MV-4-11 (cell line): ENCODE measurements at places on chromosomes 13 and 19.
A peak's percentile ranks its signal among the peaks of the same experiment; 100 is the strongest.

GRCh38 chr13:90233933-90234672 lies 1113.4 kb upstream of the MIR17HG start:
- DNase-seq = no peak

DNA sequence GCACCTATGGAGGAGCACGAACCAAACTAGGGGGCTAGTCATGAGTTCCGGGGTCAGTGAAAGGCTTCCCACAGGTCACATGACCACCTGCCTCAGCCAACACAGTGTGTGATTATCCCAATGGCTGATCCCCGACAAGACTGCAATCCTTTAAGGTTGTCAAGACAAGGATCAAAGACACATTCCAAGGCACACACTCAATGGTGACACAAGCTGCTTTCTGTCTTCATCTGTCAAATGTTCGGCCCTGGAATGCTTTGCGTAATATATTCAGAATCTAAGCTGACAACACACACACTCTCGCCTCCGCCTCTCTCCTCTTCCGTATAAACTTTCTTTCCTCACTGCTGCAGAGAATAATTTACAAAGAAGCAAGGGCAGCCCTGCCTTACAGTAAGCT lies 11.7 kb downstream of the RANBP3 start:
- DNase-seq = no peak

DNA sequence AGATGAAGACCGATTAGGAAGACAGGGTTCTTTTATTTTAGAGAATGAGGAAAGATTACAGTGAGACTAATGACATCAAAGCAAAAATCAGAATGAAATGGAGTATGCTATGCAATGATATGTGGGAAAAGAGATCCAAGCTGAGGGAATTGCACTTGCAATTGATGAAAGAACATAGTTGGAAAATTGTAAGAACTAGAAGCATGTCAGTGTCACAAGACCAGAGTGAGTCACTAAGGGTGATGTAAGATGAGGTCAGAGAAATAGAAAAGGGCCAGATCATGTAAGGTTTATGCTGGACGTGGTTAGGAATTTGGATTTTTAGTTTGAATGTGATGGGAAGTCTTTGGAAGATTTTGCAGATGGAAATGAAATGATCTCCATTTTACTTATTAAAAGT lies 1937.3 kb downstream of the OLFM4 start:
- DNase-seq = no peak

- no peak for DNase-seq
These were observed 89.2 kb upstream of the WASF3 start for GRCh38 chr13:26468265-26468801.

- peak; percentile 67 for DNase-seq
These were observed 1047.9 kb upstream of the SLC10A2 start for GRCh38 chr13:104114101-104114500.
